NCI-H510A treated with DMSO at 0.1 percent for 48 hours (cell line): ENCODE measurements at places on chromosomes 4 and X.
A peak's percentile ranks its signal among the peaks of the same experiment; 100 is the strongest.

DNA sequence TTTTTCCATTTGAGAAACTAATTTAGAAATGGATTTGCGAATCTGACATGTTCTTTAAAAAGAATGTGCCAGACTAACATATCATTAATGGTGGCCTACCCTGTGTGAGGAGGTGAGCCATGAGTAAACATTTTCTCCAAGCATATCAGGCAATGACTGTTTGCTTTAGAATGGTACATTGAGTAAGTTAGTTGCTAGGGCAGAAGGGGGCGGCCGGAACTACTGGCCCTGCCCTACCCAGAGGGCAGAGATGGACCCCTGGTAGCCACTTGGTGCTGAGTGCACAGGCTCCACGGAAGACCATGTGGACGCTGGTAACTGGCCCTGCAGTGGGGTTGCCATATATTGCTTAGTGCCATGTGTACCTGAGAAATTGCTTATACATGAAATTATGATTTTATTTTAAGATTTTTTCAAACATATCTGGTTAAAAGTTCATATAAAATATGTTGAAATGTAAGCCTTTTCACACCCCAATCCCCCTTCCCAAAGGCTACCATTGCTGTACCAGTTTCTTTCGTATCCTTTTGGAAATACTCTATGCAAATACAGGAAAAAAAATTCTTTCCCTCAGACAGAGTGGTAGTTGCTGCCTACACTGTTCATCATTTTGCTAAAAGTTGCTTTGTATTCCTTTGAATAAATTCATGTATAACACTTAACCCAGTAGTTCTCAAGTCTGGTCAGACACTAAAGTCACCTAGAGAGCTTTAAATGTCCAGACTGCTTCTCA, 8.8 kb downstream of the FNIP2 start:
- DNase-seq: peak; percentile 12

- DNase-seq: no peak
Measured at GRCh38 chr4:35993606-35994005, 250.7 kb downstream of the ARAP2 start.

- DNase-seq: no peak
Measured at GRCh38 chr4:168699224-168699878, 202.5 kb downstream of the PALLD start.

GRCh38 chr4:186979961-186980745, 256.5 kb upstream of the FAT1 start:
- DNase-seq: no peak

GRCh38 chr4:52059372-52059771, 8.3 kb downstream of the SPATA18 start:
- no peak for DNase-seq

DNA sequence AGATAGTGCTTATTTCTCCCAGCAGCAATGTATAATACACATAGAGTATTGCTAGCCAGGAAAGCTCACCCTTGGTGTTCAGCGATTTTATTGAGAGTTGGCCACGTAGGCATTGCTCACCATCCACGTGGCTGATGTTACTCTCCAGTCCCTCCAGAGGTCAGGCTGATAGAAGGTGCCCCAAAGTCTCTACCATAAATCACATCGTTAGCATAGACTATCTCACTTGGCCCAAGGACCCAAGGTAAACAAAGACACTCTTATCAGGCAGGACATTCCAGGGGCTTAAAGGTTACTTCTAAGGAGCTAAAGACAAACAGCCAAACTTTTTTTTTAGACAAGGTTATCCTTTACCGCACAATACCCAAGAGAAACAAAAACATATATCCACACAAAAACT, 30.3 kb upstream of the RGN start:
- no peak for DNase-seq

DNA sequence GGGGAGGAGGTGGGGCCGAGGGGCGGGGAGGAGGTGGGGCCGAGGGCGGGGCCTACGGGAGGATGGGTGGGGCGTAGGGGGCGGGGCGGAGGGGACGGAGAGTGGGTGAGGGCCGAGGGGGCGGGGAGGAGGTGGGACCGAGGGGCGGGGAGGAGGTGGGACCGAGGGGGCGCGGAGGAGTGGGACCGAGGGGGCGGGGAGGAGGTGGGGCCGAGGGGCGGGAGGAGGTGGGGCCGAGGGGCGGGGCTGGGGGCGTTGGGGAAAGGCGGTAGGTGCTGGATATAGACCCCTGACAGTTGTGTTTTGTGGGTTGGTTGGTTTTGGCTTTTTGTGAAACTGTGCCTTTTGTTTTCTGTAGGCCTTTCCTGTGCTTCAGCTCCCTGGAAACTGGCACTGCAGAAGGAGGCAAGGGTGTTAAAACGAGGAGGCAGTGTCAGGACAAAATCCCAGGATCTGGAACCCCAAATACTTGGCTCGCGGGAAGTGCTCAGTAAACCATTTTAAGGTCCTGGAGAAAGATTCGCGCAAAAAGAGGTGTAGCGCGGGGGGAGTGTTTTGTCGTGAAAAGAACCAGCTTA, 580 bp upstream of the MMGT1 start:
- peak; percentile 5 for DNase-seq

GRCh38 chr4:140049024-140049848, 104.7 kb downstream of the MAML3 start:
- peak; percentile 77 for DNase-seq

DNA sequence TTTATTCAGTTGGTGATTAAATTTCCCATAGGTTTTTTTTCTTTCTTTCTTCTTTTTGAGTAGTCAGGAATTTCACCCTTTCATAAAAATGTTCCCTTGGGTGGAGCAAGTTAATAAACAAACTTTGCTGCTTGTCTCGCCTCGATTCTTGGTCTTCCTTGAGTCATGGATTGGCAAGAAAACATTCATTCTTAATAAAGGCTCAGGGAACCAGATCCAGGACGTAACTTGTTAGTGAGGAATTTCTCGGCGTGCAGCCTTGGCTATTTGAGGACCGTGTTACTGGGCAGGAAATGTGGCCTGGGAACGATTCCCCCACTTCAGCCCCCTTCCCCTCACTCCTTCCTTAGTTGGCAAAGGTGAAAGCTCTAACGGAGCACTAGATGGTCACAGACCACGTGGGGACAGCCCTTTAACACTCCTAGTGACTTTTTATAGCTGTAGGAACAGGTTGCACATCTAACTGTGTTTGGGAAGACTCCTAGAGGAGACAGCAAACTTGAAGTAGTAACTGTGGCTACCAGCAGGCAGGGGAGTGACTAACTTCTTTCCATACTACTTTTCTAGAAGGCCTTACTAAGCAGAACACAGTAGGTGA, 106.8 kb downstream of the UCHL1 start:
- no peak for DNase-seq
